Activated T-helper 1 cell treated with Interleukin-2 at 50 U/mL for 16 hours (primary cell): ENCODE measurements at places on chromosomes 13 and 19.

DNA sequence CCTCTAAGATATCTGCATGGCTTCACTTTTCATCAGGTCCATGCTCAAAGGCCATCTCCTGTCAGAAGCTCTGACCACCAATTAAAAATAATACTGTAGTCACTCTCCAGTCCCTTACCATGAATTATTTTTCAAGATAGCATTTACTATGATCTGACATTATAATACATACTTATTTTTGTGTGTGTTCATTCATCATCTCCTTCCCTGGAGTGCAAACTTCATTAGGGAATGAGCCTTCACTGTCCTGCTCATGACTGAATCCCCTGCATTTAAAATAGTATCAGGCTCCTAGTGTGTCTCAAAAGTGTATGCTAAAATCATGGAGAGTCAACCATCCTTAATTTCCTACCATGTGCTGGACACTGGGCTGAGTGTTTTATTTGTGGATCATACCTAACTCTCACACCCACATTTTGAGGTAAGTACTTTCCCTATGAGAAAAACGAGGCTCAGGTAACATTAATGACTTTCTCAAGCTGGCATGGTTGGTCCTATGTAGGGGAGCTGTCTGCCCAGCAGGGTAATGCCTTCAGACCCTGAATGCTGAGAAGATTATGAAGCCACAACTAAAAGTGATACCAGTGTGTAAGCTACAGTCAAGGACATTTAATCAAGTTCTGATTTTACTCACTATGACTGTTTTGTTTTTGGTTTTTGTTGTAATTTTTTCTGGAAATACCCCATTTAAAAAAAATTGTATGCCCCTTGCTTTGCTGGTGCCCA lies 16.3 kb downstream of the PLA2G4C start:
- no peak for DNase-seq

DNA sequence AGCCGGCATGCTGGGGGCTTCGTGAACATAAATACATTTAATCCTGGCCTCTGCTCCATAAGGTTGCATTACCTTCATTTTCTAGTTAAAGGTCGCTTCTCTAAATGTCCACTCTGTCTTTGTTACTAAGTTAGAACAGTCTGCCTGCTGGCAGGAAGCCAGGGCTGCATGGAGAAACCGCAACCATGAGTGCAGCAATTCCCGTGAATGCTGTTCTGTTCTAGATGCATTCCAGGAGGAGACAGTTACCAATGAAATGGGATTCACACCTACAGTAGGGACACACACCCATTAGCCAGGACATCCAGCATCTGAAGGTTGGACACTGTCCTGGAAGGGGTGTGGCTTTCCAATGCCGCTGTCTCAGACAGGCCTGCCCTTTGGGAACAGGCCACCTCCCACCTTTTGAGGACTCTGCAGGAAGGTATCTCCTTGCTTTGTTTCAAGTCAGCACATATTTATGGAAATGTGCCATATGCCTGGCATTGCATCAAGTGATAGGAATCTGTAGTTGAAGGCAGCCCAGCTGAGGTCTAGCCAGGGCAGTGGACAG lies 129.7 kb downstream of the SLC7A1 start:
- no peak for DNase-seq

DNA sequence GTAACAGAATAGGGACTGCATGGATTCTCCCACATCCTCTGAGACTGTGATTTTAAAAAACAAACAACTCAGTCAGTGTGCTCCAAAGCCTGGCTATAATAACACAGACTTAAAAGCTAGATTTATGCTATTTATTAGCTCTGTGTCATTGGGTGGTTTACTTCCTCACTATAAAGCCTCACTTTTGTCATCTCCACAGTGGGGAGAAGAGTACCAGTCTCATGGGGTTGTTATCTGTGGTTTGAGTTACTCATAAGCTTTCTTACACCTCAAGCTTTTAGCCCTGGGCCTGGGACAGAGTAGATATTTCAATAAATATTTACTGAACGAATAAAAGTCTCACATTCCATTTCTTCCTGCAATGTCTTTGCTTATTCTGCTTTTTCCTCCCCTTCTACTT lies 5.3 kb downstream of the RNASEH2B start:
- DNase-seq, result no peak

DNA sequence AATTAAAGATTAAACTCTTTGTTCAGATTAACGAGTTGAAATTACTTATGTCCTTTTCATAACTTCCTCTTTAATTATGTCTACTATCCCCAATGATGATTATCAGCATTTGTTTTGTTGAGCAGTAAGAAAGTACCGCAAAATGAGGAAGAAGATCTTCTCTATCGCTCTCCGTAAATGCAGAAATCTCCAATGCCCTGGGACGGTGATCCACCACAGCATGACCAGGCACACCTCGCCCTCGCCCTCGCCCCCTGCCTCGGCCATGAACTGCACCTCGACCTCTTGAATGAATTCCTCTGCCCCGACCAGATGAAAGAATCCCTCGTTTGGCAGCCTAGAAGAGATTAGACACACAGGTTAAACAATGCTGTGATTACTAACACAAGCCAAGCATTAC lies 69.1 kb downstream of the RBM26 start:
- no peak for DNase-seq

GRCh38 chr13:98979012-98979660 lies 1.3 kb upstream of the DOCK9 start:
- DNase-seq, result no peak

DNA sequence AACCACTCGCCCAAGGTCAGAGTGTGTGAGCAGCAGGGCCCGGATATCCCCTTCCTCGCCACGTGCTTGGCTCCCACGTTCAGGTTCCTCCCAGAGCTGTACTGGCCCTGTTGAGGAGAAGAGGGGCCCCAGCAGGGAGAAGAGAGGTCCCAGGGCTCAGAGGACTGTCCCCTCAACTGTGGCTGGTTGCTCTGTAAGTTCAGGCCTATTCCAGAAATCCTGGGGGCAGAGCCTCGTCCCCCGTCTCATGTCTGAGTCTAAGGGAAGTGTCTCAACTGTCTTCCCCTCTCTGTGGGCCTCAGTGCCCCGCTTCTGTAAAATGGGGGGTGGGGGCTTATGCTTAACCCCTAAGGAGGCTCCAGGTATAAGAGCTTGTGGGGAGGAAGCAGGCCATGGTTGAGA lies 3.9 kb downstream of the PPP5C start:
- no peak for DNase-seq

GRCh38 chr19:2381148-2381820 lies 21.2 kb downstream of the TMPRSS9 start:
- DNase-seq, result no peak
